ENCODE measurements at places on chromosomes 4 and X. TPM values are rescaled to one million over a fixed set of nuclear protein-coding genes. Genes with fewer than 3 reads are reported as not detected.

DNA sequence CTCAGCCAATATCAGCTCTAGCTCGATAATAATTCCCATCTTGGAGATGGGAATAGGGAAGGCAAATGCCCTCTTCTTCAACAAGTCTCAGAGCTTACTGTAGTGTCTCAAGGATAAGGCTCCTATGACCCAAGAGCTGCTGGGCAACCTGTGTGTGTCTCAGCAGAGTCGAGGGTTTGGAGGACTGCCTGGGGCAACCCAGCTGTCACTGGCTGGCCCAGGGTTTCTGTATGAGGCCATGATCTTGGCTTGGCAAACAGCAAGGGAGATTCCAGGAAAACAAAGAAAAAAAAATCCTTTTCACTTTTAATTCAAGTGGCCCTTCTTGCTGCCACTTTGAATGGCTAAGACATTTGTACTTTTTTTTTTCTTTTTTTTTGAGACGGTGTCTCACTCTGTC lies 34.4 kb downstream of the TMSB4X start:
- no peak for DNase-seq

GRCh38 chrX:75522565-75523431 lies at the start of gene ZDHHC15:
TSS of gene ZDHHC15 (minus strand) at chrX:75523037. CDS start at chrX:75523024, 13 bp downstream.
- no peak for DNase-seq

- no peak for DNase-seq
Observed at GRCh38 chrX:100830547-100830946, 10.4 kb downstream of the CSTF2 start.

SYP gene
- 4.0 TPM for polyA plus RNA-seq

DNA sequence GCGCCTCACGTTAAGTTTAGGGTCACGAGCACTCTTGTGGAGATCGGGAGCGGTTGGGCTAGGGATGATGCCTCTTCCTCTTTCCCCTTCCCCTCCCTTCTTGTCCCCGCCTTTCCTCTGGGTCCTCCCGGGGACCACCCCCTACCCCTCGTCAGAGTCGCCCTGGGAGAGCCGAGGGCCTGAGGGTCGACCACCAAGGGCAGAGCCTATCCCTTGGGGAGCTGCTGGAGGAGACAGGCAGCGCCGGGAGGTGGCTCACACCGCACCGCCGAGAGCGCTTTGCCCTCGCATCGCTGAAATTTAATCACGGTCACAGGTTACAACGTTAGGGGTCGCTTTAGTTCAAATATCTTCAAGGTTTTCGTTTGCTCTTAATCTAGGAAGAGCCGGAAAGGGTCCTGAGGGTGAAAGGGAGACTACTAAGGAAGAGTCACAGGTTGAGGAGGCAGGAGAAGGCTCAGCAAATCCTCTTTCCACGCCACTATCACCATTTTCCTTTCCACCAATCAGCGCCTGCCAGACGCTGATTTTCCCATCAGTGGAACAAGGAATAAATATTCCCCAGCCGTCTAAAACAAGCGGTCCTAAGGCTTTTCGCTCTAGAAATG lies 528 bp upstream of the SNCA start:
- DNase-seq, result peak; percentile 5

PNMA6F gene
- polyA plus RNA-seq, result not detected

DNA sequence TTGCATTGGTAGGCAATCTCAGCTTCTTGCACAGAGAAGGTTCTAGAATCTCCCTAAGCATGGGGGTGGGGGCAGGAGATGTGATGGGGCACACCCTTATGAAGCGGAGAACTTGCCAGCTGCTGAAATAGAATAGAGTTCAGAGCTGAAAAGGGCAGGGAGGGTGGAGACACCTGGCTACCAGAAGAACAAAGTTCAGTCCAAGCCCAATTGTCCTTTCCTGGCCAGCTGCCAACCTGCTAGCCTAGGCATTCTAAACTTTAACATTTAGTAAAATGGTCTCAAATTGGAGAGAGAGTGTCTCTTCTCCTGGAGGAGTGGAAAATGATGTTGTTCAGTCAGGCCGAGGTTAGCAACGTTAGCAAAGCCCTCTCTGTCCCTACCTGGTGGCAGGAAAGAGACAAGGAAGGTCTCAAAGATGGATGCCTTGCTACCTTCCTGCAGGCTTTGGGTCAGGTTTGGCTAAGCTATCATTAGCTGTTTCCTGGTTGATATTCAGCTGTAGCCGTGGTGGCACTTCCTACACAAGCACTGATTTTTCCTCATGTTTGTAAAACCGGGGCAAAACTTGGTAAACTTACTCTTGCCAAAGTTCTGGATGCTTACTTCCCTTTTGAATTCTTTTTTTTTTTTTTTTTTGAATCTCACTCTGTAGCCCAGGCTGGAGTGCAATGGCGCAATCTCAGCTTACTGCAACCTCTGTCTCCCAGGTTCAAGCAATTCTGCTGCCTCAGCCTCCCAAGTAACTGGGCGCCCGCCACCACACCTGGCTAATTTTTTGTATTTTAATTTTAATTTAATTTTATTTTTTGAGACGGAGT lies 34.7 kb upstream of the NYX start:
- no peak for DNase-seq

DNA sequence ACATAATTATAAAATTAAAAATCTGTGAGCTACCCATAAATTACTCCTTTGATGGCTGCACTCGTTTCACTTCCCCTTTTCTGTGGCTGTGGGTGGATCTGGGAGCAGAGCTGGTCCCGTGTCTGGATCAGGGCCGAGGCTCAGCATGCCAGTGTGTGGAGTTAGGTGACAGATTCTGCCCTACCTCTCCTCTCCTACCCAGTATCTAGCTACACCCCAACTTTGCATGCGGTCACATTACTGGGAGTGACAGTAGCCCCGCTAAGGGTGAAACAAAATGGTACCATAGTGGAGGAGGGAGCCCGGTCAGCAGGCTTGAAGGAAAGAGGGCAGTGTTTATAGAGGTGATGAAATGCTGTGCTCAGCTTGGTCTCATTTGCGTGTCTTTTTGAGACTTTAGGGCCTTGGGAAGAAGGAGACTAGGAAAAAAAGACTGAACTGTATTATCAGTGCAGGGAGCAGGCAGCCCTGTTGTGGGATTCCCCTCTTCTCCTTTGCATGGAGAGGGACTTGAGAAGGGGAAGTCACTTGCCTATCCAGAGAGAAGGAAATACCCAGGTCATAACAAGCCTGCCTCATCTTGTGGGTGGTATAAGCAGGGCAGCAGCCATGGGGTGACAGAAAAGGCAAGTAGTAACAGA lies 48.4 kb downstream of the ARHGAP10 start:
- DNase-seq, result no peak

GRCh38 chr4:179586460-179586859 lies 2144.2 kb upstream of the AGA start:
- DNase-seq, result no peak

ADAMTS3 gene
- polyA plus RNA-seq, result not detected

GRCh38 chr4:117096886-117097285 lies 11.5 kb upstream of the TRAM1L1 start:
- DNase-seq, result no peak

GRCh38 chr4:11748164-11748872 lies 319.6 kb upstream of the HS3ST1 start:
- DNase-seq, result no peak

GRCh38 chr4:121091941-121092340 lies 19.6 kb upstream of the NDNF start:
- no peak for DNase-seq

DNA sequence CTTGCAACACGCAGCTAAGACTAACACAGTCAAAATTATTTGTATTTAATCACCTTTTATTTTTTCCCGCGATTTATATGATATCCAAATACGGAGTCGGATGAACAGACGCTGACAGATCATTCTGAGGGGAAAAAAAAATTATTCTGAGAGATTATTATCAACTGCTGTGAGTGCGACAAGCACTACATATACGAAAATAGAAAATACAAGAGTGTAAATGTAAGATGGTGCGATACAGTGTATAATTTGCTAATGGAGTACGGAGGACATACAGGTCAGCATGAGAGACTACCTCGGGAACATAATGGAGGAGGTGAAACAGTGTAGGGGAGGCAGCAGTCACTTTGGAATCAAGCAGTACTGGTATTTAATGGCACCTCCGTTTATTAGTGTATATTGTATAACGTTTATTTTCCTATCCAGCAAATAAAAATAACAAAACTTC lies 2.8 kb upstream of the LIN54 start:
- DNase-seq, result no peak

RIPPLY1 gene
- polyA plus RNA-seq, result 0.10 TPM

Measured in A549 (cell line).